Suppressor macrophage treated with lipopolysaccharide for 4 hours (primary cell): ENCODE measurements at places on chromosomes 1 and 21.

- no peak for DNase-seq
Observed at GRCh38 chr1:21020151-21020550, 156.5 kb downstream of the EIF4G3 start.

DNA sequence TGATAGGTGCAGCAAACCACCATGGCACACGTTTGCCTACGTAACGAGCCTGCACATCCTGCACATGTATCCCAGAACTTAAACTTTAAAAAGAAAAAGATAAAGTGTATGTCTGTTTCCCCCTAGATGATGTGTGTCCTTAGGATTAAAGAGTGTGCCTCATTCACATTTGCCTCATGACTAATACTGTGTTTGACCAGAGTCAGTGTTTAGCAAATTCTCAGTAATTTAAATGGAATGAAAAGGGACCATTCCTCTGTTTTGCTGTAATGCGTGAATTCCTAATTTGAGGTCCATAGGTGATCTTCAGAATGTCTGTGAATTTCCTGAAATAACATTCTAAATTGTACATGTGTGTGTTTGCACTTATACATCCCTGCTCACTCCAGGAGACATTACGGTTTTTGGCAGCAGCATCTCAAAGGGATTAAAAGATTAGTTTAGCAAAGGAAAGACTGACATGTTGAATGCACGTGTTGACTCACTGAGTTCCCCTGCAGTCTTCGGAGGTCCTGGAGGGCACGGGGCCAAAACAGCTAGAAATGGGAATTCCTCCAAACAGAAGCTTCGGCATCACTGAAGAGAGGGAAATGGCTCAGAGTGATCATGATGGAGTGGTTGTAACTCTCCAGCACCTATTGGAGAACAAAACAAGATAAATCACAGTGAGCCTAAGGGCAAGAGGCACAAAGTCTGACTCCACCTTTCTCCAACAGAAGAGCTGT is 19.1 kb upstream of the SLC35F3 start:
- DNase-seq: no peak

GRCh38 chr1:63381741-63382140 is 14.3 kb downstream of the ALG6 start:
- no peak for DNase-seq

DNA sequence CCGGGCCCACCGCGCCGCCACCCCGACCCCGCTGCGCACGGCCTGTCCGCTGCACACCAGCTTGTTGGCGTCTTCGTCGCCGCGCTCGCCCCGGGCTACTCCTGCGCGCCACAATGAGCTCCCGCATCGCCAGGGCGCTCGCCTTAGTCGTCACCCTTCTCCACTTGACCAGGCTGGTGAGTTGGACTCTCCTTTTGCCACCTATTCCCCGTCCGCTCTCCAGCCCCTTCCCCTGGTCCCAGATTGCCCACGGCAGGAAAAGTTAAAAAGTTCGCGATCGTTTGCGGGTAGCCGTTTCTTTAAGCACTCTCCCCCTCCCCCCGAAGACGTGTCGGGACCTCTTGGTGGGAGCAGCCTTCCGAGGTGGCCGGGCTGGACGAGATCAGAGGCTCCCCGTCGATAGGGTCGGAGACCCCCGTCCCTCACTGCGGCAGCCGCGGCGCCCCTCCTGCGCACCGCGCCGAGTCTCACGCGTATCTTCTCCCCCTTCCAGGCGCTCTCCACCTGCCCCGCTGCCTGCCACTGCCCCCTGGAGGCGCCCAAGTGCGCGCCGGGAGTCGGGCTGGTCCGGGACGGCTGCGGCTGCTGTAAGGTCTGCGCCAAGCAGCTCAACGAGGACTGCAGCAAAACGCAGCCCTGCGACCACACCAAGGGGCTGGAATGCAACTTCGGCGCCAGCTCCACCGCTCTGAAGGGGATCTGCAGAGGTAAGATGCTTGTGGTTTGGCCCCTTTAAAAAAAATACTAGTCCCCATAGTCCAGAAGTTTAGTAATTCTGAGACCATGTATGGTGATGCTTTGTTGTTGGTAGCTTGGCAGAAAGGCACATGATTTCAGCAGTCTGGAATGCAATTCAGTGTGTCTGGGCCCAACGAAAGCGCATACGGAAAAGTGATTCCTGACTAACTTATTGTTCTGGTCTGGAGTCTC is 576 bp downstream of the CCN1 start:
- DNase-seq: peak; percentile 43

- no peak for DNase-seq
Observed at GRCh38 chr1:109923131-109923945, 12.7 kb downstream of the CSF1 start.

- no peak for DNase-seq
Observed at GRCh38 chr1:22415489-22415888, 36.2 kb upstream of the ZBTB40 start.

DNA sequence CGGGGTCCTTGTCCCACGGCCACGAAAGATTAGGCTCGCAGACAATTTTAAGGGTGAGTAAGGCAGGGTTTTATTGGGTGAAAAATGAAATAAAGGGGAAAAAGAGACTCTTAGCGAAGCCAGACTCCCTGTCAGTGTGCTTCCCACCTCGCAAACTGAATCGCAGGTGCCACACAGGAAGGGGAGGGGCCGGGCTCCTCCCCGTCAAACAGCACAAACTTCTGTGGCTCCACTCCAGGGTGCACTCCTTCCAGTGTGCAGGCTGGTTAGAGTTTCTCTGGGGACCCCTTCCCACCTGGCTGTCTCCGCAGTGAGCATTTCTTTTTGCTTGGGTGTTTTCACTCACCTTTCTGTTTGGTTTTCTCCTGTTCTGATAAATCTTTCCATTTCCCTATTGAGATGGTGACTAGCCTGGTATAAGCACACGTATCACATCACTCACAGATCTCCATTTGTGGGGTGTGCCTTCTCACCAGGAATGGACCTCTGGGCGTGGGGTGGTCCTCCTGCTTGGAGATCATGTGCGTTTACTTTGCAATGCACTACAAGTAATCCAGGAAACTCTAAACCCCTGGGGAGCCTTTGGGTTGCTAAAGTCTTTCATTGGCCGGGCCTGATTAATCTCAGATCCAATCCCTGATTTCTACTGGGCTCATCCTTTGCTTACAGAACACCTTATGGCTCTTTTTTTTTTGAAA is 37.6 kb upstream of the GALNT2 start:
- DNase-seq: no peak

DNA sequence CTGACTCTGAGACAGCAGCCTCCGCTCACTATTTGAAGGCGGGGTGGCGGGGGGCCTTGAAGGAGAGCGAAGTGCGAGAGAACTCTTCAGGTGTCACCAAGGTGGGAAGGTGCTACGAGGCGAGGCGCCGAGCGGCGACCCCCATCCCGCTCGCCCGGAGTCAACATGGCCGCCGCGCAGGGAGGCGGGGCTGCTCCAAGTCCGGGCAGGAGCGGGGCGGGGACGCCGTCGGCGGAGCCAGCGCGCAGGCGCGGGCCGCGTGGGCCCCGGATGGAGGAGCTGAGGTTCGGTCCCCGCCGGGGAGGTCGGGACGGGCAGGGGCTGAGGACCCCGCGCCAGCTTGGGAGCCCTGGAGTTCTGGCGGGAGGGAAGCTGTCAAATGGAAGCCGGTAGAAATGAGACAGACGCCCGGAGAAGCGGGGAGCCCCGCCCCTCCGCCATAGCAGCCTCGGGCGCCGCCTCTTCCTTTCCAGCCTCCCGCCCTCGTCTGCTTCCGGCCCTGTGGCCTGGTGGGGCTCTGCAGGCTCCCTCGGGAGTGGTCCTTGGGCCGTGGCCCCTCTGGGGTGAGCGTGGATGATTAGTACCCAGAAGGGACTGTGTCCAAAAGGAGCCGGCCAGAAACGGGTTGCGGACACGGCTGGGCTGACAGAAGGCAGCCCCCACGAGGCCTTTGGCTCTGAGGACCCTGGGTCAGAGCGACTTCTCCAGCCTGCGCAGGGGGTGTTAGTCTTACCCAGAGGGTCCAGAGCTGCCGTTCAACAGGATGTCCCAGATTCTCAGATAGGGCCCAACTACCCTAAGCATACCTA is at the start of gene PIGV:
TSS of gene PIGV (plus strand) at position 245 of the 809 bp plus-strand sequence. CDS start 2,866 bp downstream, outside the sequence.
- DNase-seq: peak; percentile 93

- DNase-seq: peak; percentile 57
Observed at GRCh38 chr1:212109728-212110127, 74.2 kb downstream of the DTL start.

DNA sequence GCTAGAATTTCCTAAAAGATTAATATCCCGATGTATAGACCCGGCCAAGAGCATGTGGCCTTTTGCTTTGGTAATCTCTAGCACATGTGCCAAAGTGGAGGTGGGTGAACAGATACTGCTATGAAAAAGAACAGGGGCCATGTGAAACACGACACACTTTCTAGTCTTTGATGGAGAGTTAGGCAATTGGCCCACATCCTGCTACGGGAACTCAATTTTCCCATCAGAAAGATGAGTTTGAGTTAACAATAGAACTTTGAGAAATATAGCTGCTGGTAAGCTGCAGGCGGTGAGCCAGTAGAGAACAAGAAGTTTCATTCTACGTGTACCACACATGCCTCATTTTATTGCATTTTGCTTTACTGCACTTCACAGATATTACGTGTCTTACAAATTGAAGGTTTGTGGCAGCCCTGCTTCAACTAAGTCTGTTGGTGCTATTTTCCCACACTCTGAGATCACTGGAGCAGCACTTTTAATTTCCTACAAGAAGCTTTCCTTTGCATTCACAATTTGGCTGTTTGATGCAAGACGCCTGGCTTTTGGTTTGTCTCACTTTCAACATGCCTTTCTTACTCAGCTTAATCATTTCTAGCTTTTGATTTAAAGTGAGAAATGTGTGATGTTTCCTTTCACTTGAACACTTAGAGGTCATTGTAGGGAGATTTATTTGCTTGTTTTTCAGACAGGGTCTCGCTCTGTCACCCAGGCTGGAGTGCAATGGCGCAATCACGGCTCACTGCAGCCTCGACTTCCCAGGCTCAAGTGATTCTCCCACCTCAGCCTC is 46.3 kb downstream of the HTR6 start:
- DNase-seq: no peak

- DNase-seq: no peak
Observed at GRCh38 chr1:18644446-18644845, 13.8 kb downstream of the PAX7 start.
